ENCODE measurements at places on chromosomes 7 and 10.

DNA sequence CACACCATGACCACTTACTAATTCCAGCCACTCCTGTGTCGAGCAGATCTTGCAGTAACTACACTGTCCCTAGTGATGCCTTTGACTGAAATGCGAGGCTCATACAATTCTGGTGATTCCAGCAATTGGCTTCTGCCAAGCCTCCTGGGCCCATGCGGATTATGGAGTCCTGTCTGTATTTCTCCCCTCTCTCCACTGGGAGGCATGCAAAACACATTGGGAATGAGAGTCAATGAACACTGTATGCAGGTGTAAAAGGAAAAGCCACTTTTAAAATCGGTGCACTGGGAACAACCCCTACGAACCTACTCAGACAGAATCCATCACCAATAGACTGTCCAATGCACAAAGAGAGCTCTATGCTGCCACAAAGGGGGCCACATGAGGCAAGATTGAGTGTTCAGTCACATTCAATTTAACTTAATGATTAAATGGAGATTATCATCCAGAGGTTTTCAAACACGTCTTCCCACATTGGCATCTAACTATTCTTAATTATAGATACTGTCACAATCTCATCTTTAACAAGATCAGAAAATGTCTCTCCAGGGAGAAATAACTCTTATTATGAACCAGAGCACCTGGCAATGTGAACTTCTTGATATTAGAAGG is 550.6 kb downstream of the GLRX3 start:
- no peak for DNase-seq

- no peak for DNase-seq
Observed at GRCh38 chr7:30903146-30903545, 8.5 kb upstream of the AQP1 start.

- DNase-seq = no peak
Observed at GRCh38 chr10:98384531-98385133, 30.4 kb downstream of the PYROXD2 start.

GRCh38 chr10:129622736-129623135 is 155.7 kb downstream of the MGMT start:
- no peak for DNase-seq

DNA sequence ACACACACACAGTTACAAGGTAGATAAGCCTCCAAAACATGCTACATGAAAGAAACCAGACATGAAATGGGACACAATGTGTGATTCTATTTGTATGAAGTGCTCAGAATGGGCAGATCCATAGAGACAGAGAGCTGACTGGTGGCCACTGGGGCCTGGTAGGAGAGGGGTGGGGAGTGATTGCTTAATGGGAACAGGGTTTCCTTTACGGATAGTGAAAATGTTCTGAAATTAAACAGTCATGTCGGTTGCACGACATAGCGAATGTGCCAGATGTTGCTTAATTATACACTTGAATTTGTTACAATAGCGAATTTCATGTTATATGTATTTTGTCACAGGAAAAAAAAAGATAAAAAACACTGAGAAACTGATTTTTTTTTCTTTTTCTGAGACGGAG is 122.3 kb downstream of the SPDYE5 start:
- DNase-seq = no peak

GRCh38 chr10:117363028-117363427 is 12.2 kb downstream of the PDZD8 start:
- DNase-seq = no peak

GRCh38 chr7:51374936-51375335 is 58.3 kb upstream of the COBL start:
- no peak for DNase-seq

DNA sequence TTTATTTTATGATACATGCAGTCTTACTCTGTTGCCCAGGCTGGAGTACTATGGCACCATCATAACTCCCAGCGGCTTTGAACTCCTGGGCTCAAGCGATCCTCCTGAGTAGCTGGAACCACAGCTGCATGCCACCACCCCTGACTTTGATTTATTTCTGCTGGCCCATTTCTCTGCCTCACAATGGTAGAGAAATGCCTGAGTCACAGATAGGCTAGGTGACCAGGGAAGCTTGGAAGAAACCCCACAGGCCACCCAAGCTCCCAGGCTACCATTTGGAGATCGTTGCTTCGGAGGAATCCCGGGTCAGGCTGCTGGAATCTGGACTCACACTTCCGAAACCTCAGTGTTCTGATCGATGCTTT is 17.4 kb upstream of the BAIAP2L1 start:
- DNase-seq = no peak

DNA sequence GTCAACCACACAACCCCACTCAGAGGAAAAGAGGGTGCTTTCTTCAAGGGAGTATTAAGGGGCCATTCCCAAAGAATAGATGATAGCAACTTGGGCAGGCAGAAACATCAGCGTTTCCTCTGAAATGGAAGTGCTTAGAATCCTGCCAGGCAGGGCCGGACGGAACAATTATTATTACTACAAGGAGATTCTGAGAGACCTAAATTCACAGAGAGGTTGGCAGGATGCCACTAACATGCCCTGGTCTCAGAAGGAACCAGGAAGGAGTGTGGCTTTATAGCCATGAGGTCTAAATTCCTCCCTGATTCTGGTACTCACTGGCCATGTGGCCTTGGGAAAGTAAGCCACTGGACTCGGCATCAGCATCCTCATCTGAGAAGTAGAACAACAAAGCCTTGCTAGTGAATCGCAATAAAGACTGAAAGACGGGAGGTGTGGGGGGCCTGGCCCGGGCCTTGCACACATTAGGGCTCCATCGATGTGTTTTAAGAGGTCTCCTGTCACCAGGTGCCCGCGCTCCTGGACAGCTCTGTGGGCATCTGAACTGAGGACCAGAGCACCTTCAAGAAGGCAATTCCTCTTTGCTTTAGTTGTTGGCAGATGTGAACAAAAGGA is 131.5 kb downstream of the OAT start:
- DNase-seq = no peak

GRCh38 chr7:50352282-50352681 is 47.8 kb downstream of the IKZF1 start:
- no peak for DNase-seq

GRCh38 chr10:126806498-126806897 is 98.7 kb upstream of the DOCK1 start:
- no peak for DNase-seq

GRCh38 chr10:28387140-28387539 is 84.3 kb upstream of the MPP7 start:
- no peak for DNase-seq

DNA sequence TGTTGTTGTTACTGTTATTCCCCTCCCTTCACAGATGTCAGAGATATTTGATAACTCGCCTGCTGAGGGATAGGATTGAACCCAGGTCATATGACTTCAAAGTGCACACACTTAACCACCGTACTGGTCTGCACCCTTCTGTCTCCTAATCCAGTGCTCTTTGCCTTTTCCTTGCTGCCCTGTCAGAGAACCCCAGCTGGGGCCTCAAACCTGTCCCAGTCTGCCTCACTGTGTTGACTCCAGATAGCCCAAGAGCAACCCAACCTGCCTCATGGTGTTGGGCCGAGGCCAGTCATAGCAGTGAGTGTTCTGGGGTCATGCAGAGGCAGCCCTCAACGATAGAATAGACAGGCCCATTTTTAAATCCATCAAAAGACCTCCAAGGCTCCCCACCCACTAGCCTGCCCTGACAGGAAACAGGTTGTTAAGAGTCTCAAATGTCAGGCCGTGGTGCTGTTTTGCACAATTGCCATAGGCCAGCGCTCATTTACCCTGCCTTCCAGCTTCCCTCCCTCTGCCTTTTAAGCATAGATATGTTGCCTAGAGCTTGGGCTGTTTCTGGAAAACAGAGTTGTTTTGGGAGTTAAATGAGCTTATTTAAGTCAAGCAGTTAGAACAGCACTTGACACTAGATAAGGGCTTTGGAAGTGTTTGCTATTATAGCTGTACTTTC is 37.0 kb upstream of the PDCD4 start:
- DNase-seq = no peak

- no peak for DNase-seq
Observed at GRCh38 chr7:71132127-71132376, at the start of gene GALNT17. Gene GALNT17, plus strand, starts transcription at chr7:71132144.

DNA sequence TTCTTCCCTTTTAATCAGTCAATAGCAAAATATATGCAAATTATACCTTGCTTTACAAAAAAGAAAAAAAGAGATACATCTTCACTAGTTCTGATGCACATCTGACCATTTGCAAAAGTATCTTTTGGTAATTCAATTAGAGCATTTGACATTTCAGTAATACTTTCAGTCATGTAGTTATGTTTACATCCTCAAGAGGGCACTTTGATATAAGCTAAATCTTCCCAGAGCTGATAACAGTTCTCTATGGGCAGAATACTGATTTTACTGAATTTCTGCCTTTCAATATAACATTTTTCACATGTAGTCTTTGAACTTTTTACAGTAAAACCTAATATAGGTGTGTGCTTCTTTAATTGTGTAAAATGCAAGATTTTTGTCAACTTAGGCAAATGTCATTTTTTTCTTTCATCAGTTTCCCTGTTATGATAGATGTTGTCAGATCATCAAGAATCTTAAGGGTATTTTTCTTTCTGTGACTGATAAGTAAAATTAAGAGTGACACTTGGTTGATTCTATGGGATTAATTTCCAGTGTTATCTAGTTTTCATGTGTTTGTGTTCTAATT is 703.5 kb upstream of the SEMA3D start:
- DNase-seq = no peak

GRCh38 chr10:43340619-43341018 is 30.8 kb upstream of the FXYD4 start:
- DNase-seq = no peak

- no peak for DNase-seq
Observed at GRCh38 chr7:153084278-153084677, 324.7 kb downstream of the ACTR3B start.

DNA sequence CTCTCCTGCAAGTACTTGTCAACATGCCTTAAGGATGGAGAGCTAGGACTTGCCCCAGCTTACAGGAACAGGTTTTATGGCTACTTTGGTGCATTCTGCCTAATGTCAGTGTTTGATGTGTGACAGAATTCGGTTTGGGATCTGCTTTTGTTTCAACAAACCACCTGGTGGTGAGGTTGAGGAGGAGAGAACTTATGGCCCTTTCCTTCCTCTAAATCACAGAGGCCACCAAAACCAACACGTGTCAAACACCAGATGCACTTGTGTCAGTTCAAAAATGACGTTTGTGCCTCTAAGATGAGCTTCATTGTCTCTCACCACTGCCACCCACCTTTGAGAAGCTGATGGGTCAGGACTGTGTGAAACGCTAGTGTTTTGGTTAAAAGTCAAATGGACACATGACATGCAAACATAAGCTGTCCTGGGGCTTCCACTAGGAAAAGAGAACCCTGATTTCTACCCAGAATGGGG is 83.9 kb downstream of the OSBPL3 start:
- DNase-seq = no peak

GRCh38 chr7:69812756-69813155 is 214.5 kb downstream of the AUTS2 start:
- no peak for DNase-seq

DNA sequence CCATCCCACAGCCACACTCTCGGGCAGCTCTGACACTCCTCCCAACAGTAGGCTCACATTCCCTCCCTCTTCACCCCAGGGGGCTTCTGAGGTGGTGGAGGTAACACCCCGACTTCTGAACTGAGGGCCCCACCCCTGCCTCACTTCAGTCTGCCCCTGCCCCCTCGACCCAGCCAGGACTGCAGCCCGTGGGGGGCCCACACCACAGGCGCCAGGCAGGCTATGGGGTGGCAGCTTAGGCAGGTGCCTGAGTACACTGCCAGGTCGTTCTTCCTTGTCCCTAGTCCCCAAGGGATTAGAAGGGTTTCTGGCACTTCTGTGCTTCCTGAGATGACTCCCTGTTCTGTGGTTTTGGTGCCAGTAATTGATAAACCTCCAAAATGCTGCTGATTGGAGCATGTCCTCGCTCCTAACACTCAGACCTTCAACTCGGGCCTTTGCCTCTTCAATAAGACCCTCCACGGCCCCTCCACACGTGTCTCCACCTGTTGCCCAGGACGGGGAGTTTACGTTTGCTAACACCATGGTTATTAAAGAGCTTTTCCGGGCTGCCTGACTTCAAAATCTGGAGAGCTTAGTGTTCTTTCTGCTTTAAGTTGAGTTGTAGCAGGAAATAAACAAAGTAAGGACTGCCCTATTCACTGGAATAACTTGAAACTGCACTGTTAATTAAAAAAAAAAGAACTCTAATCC is 23.8 kb upstream of the LARP4B start:
- DNase-seq = no peak

DNA sequence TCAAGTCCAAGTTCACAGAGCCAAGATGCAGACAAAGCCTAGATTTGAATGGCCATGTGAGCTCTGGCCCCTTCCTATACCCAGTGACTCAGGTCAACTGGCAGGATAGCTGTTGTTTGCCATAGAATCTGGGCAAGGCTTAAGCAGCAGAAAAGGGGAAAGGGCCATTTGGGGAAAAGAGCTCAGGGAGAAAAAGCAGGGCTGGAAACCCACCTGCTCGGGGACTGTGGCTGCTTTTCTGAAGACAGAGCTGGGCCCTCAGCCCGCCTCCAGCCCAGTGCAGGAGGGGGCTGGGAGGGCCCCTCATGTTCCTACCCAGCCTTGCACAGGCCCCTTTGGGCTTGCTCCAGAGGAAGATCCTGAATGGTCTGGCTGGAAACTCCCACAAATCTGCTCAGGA is 32.6 kb upstream of the HABP2 start:
- DNase-seq = no peak

- DNase-seq = no peak
Observed at GRCh38 chr7:71937840-71938371, 474.2 kb downstream of the CALN1 start.

GRCh38 chr7:103149808-103150180 is 895 bp upstream of the NAPEPLD start:
- DNase-seq = no peak

DNA sequence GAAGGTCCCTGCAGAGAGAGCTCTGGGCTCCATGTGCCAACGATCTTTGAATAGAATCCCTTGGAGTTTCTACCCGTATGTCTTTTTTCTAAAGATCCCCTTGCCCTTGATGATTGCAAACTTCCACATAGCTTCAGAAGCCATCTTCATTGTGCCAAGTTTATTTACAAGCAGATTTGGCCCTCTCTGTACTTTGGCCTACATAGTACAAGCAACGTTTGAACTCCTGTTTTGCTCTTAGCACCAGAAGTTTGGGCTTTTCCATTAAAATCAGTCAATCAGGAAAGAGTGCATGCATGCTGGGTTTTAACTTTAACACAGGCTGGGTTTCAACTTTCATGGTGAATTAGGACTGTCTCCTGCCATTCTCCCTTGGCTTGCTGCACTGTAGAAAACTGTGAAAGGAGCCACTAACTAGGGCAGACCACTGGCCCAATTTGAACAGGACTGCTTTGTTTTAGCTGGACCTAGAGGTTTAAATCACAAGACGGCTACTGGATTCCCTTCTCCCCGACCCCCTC is 557.6 kb upstream of the GALNT17 start:
- DNase-seq = no peak

- no peak for DNase-seq
Observed at GRCh38 chr7:151012911-151013347, 11.4 kb downstream of the ATG9B start.

- no peak for DNase-seq
Observed at GRCh38 chr7:73354821-73355220, 26.9 kb downstream of the FKBP6 start.

GRCh38 chr10:44859546-44860285 is 51.4 kb upstream of the TMEM72 start:
- no peak for DNase-seq

Measured in cortex of kidney (tissue), 1 donor.